ENCODE measurements at places on chromosomes 13 and 19.
A peak's percentile ranks its signal among the peaks of the same experiment; 100 is the strongest.

- DNase-seq, result no peak
Measured at GRCh38 chr19:900302-901111, 7.2 kb downstream of the RNU6-9 start.

- DNase-seq, result no peak
Measured at GRCh38 chr19:33675501-33676124, 53.9 kb downstream of the CHST8 start.

DNA sequence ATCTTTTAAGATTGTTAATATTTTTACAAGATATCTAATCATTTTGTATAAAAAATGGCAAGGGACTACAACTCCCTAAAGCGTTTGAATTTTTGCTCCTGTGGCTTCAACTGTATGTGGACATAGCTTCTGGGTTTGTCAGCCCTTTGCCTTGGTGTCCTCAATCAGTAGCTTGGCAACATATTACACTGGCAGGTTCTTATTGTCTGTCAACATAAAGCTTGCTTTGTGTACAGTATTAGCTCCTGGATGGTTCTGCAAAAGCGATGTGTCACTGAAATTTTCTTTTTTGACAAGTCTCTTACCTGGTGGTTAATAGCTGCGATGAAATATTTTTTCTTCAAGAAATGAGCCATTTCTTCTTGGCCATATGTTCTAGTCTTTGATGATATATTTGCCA is 190.0 kb downstream of the HS6ST3 start:
- no peak for DNase-seq

GRCh38 chr13:99605420-99606323 is 104.4 kb downstream of the TM9SF2 start:
- peak; percentile 53 for DNase-seq

- no peak for DNase-seq
Measured at GRCh38 chr13:59623206-59623915, 540.4 kb downstream of the DIAPH3 start.

DNA sequence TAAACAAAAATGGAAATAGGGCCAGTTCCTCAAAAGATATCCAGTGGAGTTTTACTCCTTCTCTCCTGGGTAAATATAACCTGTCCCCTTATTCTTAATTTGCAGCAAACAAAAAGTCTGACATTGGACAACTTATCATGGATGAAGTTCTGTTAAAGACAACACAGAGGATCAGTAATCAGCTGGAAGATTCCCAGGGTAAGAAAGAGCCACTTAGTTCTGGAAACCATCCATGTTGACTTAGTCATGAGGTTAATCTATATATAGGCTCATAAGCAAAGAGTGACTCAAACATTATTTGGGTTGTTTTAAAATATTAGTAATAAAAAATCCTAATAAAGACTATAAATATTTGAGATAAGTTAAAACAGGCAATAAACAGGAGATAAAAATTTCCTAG is 40.5 kb upstream of the EBPL start:
- no peak for DNase-seq

GRCh38 chr13:42992764-42993122 is 702 bp upstream of the EPSTI1 start:
- DNase-seq, result no peak

DNA sequence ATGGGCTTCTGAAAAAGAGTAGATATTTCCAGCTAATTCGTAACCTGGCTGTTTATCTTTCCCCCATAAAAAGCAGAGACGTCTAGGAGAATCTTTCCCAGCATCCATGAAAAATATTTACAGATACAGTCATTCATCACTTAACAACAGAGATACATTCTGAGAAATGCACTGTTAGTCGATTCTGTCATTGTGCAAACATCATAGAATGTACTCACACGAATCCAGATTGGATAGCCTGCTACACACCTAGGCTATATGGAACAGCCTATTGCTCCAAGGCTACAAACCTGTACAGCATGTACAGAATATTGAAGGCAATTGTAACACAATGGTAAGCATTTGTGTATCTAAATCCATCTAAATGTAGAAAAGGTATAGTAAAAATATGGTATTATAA is 530.2 kb upstream of the NBEA start:
- DNase-seq, result no peak

- no peak for DNase-seq
Measured at GRCh38 chr13:87244256-87244890, 426.8 kb upstream of the SLITRK5 start.

- no peak for DNase-seq
Measured at GRCh38 chr13:99404005-99404755, 97.0 kb upstream of the GPR183 start.

- no peak for DNase-seq
Measured at GRCh38 chr19:30799865-30800755, 427.9 kb downstream of the ZNF536 start.

DNA sequence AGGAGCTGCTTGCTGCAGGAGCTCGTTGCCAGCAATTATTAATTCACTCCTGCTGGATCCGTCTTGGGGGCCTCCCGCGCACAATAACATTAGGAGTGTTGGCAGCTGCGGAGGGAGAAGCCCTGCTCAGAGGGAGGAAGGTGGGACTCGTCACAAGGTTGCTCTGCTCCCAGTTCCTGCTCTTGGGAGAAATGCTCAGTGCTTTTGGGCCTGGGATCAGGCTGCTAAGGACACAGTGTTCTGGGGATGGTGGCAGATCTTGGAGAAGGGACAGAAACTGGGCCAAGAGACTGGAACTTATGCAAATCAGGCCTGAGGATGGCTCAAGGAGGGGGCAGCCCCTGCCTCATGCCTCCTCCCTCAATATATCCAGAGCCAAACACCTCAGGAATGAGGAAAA is 78.9 kb upstream of the OLFM4 start:
- no peak for DNase-seq

DNA sequence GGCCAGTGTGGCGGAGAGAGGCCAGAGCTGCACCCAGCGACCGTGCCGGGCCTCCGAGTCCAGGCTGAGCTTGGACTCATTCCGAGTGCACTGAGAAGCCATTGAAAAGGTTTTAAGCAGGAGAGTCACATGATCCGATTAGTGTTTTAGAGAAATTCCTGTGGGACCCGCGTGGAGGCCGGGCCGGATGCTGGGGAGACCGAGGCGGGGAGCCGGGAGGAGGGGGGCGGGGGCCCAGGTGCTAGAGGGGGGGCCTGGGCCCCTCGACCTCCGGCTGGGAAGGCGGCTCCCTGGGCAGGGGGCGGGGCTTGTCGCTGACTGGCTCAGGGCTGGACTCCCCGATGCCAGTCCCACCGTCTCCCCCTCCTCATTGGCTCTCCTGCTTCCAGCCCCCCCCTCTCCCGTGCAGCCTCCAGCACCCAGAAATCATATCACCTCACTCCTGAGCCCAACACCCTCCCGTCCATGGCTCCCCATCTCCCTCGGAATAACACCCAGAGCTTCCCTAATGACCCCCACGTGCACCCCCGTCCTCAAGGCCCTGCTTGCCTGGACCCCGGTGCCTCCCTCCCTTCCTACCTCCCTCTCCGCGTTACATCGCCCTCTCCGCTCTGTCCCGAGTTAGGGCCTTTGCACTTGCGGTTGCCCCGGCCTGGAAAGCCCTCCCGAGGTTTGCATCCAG is 5.2 kb upstream of the ZNF579 start:
- no peak for DNase-seq

DNA sequence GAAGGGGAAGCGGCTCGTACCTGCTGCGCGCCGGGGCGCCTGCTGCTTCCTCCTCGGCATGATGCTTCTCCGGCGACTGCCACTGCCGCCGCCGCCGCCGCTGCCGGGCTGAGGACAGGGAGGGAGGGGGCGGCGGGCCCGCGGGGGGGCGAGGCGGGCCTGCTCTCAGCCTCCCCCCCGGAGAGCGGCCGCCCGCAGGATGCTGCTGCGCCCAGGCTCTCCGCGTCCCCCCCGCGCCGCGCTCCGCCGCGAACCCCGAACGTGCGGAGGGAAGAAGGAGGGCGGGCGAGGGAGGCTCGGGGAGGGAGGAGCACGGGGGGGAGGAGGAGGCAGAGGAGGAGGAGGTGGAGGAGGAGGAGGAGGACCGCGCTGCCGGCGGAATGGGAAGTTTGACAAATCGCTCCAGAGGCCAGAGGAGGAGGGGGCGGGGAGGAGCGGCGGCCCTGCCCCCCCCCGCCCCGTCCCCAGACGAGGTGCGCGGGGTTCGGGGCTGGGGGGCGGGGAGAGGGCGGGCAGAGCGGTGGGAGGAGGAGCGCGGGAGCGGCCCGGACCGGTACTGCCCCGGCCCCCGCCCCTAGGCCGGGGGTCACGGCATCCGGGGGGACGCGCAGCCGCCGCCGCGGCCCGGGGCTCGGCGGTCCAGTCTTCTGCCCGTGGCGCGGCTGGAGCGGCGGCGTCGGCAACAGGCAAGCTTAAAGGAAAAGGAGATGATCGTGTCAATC is at the start of gene TSHZ3:
TSS of gene TSHZ3 (minus strand) at position 277 of the 722 bp plus-strand sequence. CDS start at position 60, 217 bp downstream.
- peak; percentile 47 for DNase-seq

GRCh38 chr19:28501976-28502375 is 711.0 kb downstream of the UQCRFS1 start:
- no peak for DNase-seq

GRCh38 chr13:105764486-105764885 is 771.0 kb downstream of the EFNB2 start:
- no peak for DNase-seq

- no peak for DNase-seq
Measured at GRCh38 chr19:9413240-9413954, 22.0 kb downstream of the ZNF266 start.

DNA sequence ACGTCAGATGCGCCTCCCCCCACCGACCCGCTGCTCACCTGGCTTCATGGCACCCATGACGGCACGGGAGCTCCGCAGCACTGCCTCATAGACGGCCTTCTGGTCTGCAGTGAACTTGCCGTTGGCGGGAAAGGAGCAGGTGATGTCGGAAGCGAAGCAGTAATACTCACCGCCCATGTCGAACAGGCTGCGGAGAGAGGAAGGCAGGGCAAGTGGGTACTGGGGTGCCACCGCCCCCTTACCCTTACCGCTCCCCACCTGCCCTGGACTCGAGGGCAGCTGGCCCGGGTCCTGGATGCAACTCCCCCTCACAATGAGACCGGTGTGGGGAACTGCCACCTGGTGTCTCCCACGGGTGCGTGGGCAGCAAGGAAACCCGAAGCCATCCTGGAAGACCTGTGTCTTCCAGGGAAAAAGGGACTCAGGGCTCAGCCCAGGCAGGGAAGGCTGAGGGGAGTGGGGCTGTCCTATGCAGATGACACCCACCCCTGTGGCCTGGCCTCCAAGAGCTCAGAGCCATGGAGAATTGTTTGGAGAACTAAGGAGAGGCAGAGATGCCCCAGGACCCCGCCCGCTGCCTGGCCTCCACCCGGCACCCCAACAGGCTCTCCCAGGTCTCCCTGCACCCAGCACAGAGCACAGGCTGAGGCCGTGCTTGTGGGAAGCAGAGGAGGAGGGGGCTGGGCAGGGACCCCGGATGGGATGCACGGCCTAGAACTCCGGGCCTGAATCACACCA is 28.3 kb downstream of the CEBPG start:
- no peak for DNase-seq

DNA sequence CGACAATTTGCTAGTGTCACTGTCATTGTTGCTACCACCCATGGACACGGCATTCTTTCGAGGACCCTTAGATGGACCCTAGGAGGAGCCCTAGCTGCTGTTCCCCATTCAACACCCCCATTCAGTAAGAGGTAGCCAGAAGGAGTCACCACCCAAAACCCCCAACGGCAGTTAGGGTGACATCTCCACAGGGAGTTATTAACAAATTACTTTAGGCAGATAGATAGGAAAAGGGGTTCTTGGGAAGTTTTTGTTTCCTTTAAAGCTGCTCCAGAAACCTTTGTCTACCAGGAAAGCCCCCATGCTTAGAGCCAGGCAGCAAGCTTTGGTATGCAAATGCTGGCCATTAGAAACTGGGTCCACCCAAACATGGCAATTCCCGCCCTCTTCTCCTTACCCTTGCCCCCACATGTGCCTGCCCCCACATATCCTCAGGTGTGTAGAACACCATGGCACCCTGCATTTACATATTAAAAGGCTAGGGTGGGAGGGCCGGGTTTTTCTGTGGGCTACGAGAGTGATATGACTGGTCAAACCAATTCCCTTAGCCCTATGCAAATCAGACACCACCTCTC is 190.9 kb downstream of the SLITRK6 start:
- no peak for DNase-seq
